ENCODE measurements at places on chromosomes 7 and 10. TPM values are rescaled to one million over a fixed set of nuclear protein-coding genes. Genes with fewer than 3 reads are reported as not detected.

Gene TSPAN33
- 0.12 TPM for total RNA-seq

Gene MDH2
- total RNA-seq: 61.3 TPM

Gene LIPN
- total RNA-seq: not detected

Gene UPK3B
- not detected for total RNA-seq

Gene EPHB6
- total RNA-seq: 9.9 TPM

Gene HOXA6
- total RNA-seq: not detected

Gene TAS2R41
- not detected for total RNA-seq

Gene OR6V1
- not detected for total RNA-seq

Gene PNLIPRP3
- total RNA-seq: not detected

Gene POMZP3
- total RNA-seq: 3.5 TPM

Gene PDAP1
- 25.0 TPM for total RNA-seq

Gene EIF3A
- total RNA-seq: 74.8 TPM

Gene SEMA4G
- 0.53 TPM for total RNA-seq

Gene LRRC61
- not detected for total RNA-seq

Gene LRRTM3
- not detected for total RNA-seq

Gene WDFY4
- total RNA-seq: not detected

Gene ZNF804B
- not detected for total RNA-seq

Gene ZNF736
- total RNA-seq: 7.2 TPM

Gene GRID1
- total RNA-seq: under 0.01 TPM

Gene IRF5
- 0.15 TPM for total RNA-seq

Gene C1QL3
- not detected for total RNA-seq

Gene SPDYE11
- total RNA-seq: not detected

Gene SUN3
- not detected for total RNA-seq
